ENCODE measurements at places on chromosomes 1 and 21.

- peak; percentile 56 for DNase-seq
Observed at GRCh38 chr1:229058111-229058561, 212.8 kb upstream of the RAB4A start.

- DNase-seq = peak; percentile 37
Observed at GRCh38 chr1:166129006-166129405, 37.8 kb downstream of the FAM78B start.

DNA sequence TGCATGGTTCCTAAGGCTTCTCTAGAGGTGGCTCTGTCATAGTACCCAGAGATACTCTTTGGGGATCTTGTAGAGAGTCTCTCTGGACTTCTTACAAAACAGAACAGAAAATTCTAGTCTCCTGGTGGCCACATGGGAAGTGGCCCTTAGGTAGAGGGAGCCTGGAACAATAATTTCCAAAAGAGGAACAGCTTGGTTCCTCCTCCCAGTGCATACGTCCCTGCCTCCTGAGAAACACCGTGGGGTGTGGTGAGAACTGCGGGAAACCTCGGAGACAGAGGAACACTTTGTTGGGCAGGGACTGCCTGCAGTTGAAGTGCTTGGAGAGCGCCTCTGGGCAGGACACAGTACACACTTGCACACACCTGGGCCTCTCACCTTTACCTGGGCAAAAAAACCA, 38.8 kb upstream of the EPHA8 start:
- no peak for DNase-seq

GRCh38 chr1:213998785-213999184, 11.0 kb downstream of the PROX1 start:
- peak; percentile 46 for DNase-seq

DNA sequence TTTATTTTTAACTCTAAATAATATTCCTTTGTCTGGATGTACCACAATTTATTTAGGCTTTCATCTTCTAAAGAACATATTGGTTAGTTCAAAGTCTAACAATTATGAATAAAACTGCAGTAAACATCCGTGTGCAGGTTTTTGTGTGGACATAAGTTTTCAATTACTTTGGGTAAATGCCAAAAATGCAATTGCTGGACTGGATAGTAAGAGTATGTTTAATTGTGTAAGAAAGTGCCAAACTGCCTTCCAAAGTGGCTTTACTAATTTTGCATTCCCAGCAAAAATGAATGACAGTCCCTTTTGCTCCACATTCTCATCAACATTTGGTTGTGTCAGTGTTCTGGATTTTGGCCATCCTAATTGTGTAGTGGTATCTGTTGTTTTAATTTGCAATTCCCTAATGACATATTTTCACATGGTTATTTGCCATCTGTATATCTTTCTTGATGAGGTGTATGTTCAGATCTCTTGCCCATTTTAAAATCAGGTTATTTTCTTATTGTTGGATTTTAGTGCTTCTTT, 113.8 kb downstream of the DPYD start:
- DNase-seq = peak; percentile 15

GRCh38 chr1:202291961-202292712, 49.6 kb downstream of the UBE2T start:
- DNase-seq = peak; percentile 23

DNA sequence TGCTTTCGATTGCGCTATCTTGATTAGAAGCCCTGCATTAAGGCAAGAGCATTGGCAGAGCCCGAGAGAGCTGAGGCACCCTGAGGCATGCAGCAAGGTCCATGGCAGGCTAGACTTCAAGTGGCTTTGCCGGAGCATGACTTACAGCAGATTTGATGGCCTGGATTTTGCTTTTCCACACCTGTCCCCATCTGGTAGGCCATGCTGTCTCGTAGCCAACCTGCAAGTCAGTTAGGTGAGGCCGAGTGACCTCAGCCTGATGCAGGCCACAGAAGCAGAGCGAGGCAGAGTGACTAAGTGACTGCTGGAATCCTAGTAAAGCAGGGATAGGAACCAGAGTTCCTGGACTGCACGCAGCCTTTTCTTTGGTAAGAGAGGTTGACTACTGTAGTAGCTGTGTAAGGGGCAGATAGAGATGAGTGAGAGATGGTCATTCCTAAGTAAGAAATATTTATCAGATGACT, 148.9 kb downstream of the PBX1 start:
- DNase-seq = no peak

DNA sequence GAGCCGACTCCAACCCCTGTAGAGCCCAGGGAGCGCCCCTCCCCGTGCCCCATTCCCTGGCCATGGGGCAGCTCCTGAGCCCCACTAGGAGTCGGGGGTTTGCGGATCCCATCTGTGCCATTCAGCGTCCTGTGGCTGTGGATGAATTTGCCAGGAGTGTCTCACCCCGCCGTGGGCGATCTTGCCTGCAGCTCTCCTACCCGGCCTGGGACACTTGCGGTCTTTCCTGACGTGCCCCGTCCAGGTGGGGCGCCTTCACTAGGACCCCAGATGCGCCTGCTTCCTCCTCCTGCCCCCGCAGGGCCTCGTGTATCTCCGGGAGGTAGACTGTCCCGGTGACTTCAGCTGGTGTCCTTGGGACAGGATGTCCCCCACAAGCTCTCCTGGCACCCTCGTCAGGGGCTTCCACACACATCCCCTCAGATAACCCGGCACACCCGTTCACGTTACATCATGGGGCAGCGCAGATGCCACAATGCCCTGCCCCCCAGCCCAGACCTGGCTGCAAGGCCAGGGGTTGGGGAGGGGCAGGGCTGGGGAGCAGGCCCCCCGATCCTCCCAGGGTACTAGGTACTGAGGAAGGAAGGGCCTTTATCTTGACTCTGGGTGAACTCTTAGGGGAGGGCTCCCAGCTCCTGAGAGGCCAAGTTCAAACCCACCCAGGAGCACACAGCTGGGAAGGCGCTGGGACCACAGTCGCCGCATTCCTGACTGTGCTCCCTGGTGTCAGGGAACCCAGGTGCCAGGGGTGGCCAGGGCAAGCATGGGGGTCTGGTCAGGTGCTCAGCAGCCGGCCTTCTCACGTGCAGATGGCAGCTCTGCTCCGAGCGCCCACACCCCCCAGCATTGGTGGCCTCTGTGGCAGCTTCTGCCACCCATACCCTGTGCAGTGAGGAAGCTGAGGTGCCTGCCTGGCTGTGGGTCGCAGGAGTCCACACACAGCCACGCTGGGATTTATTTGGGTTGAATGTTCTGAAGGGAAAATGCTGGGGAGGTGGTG, 53.4 kb upstream of the COL6A1 start:
- no peak for DNase-seq

DNA sequence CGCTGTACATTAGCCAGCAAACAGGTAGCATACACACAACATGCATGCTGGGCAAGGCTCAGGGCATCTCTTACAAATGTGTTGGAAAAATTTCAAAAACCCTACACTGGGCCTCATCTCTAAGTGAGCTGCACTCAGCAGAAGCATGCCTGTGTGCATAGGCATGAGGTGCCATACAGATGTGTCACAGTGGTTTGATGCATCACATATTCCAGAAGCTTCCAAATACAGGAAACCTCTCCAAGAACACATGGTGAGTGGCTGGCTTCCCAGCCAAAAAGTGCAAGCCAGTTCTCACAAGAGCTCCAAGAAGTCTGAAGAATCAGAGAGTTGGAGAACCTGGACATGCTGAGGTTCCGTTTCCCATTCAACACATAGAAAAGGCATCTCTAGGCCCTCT, 58.3 kb downstream of the CD46 start:
- no peak for DNase-seq

- DNase-seq = peak; percentile 3
Observed at GRCh38 chr1:86913399-86913895, 479 bp downstream of the SELENOF start.

DNA sequence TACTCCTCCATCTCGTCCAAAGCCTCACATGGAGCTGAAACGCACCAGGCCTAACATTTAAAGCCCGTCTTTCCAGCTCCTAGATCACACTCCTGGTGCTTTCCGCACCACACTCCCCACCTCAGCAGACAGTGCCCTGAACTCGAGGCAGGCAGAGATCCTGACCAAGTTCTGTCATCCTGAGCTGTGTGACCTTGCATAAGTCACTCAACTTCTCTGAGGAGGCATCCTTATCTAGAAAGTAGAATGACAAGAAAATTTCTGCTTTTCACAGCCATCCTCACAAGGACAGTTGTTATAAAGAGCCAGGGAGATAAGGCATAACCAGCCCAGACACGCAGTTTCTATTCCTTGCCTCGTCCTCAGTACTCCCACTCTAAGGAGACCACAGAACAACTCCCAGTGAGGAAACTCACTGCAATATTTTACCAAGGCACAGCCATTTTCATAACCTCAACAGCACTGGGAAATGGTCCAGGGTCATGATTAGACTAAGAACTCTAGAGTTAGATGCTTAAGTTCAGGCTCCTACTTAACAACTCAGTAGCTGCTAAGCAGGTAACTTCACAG, 3.1 kb downstream of the LRP8 start:
- DNase-seq = no peak

DNA sequence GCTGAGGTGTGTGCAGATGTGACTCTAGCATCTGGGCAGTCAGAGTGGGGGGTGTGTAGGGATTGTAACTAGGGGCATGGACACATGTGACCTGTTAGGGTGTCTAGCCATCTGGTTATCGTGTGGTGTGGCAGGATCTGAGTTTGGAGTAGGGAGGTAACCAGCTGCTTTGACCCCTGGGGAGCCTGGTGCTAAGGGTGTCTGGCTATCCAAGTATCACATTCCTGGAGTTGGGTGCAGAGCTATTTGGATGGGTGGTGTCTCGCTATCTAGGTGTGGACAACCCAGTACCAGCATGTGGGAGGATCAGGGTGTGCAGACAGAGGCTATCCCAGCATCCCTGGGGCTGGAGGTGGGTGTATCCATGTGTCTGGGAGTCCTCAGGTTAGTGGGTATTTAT, 4.7 kb downstream of the PTPRU start:
- no peak for DNase-seq

DNA sequence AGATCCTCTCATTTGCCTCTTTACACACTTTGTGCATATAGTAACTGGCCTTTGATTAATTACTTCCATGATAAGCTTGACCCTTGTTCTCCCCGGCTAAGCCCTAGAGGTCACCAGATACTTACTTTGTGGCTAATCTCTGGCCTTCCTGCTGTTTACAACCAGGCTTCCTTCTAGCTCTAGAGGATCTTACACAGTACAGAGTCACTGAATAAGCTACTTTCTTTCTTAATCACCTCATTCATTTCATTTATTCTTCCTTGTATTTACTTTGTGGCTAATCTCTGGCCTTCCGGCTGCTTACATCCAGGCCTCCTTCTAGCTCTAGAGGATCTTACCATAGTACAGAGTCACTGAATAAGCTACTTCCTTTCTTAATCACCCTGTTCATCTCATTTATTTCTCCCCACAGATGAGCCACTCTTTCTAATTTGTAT, 144.3 kb upstream of the C1orf21 start:
- DNase-seq = no peak

DNA sequence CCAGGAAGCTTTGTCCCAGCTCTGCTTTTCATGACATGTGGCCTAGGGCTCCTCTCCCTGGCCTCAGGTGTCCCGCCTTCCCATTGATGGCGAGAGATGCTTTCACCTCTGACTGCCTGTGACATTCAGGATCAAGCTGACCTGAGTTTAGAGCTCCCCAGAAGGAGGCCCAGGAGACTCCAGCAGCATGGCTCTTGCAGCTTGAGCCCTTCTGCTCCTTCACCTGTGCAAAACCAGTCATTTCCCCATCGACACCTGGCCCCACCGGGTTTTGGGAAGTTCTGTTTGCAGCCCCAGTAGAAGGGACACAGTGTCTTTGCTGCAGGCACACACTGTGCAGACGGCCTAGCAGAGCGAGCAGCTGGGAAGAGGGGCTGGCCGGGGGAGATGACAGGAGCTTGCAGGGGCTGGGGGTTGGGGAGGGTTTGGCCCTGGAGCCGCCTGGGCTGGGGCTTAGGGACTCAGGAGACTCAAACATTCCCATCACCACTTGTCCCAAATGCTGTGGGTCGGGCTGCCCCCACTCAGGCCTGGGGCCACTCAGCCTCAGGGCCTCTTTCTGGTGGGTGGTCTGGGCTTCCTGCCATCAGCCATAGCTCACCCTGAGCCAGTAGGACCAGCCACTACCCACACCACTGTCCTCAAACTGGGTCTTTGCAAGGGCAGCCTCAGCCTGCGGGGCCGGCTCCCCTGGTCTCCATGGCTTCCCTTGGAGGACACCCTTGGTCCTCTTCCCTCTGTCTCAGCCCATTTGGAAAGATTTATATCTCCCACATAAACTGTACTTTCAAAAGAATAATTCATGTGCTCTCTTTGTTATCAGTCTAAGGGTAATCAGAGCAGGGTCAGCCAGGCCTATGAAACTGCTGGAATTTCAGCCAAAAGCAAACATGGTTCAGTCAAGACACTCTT, 3.8 kb upstream of the EDN2 start:
- DNase-seq = no peak

- no peak for DNase-seq
Observed at GRCh38 chr1:48030211-48030610, 33.0 kb upstream of the TRABD2B start.

DNA sequence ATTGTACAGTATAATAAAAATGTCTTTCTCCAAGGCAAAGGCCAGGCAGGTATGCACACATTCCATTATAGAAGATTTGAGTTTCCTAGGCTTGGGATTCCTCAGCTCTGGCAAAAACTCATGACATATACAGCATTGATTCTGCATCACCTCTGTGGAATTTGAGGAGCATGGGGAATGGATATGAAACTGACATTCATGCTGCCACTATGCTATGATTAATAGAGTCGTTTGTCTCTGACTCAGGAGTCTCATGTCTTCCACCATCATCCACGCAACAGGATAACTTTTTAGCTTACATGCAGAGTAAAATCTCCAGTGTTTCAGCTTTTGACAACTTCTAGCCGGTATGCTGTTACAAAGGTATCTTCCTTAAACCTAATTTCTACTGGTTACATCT, 49.8 kb upstream of the ADORA3 start:
- DNase-seq = no peak

- no peak for DNase-seq
Observed at GRCh38 chr1:186848509-186849130, 19.9 kb downstream of the PLA2G4A start.

- DNase-seq = peak; percentile 4
Observed at GRCh38 chr1:244801246-244801645, 34.2 kb upstream of the COX20 start.

GRCh38 chr1:190904091-190904695, 426.5 kb upstream of the BRINP3 start:
- DNase-seq = no peak

GRCh38 chr1:107196973-107197562, 56.2 kb downstream of the NTNG1 start:
- peak; percentile 55 for DNase-seq

- peak; percentile 41 for DNase-seq
Observed at GRCh38 chr1:5980314-5981008, 11.8 kb downstream of the NPHP4 start.

DNA sequence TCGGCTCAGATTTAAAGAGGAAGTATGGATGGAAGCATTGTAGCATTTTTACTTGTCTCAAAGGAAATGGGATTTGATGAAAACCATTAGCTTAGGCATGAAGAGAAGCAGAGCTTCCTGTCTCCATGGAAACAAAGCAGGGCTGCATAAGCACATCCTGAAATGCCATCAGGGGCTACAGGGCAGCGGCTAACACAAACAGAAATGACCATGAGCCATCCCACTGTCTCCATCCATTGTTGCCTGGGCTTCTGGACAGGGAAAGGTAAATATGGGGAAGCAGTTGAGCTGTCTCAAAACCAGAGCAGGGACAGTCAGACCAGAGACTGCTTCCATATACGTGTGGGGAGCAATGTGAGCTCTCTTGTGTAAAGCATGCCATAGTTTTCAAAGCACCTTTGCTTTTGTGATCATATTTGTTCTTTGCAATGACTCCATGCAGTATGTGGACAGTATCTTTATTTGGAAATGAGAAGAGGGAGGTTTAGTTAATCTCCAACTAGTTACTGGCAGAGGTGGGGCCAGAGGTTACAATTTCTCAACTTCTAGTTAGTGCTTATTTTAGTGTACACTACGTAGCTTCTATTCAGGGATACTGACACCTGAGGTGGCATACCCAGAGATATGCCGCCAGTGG, 176.1 kb downstream of the CACNA1E start:
- no peak for DNase-seq

Measured in NCI-H2081 (cell line).